ENCODE measurements at places on chromosomes 13 and 19.
A peak's percentile ranks its signal among the peaks of the same experiment; 100 is the strongest.

- no peak for DNase-seq
These were observed 1.8 kb downstream of the POSTN start for GRCh38 chr13:37596805-37597204.

DNA sequence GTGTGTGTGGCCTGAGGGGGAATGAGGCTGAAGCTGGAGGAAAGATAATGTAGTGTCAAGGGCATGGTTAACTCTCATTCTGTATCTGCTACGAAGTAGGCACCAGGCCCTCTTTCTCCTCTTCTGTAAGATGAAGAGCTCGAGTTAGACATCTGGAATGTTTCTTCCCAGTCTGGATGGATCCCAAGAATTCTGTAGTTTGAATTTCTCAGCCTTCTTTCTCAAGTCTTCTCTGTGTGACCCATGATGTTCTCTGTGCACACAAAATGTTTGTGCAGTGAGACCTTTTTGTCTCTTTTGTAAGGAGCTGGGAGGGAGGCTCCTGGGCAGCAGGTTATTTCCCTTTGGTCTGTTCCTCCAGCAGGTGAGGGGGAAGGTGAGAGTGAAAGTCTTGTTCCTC is 13.7 kb downstream of the FGF9 start:
- no peak for DNase-seq

DNA sequence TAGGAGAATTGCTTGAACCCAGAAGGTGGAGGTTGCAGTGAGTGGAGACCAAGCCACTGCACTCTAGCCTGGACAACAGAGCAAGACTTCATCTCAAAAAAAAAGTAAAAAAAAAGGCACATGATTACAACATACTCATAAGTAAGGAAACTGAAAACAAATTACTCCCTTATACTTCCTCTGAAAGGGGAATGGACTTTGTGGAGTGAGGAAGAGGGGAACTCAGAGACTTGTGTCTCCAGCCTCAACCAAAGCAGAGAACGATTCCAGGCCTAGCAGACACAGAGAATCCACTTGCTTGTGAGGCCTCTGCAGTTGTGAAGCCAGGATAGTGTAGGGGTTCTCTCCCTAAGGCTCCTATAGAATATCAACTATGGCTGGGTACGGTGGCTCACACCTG is 4.3 kb upstream of the LATS2 start:
- DNase-seq: no peak

DNA sequence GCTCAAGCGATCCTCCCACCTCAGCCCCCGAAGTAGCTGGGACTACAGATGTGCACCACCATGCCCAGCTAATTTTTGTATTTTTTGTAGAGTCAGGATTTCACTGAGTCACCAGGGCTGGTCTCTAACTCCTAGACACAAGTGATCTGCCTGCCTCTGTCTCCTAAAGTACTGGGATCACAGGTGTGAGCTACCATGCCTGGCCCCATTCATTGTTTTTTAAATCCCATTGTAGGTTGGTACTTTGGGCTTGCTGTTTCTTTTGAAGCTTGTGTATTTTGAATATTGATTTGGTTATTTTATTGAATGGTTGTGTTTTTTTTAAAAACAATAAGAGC is 26.7 kb downstream of the ZMYM2 start:
- DNase-seq: no peak

GRCh38 chr13:89695343-89696257 is 1651.9 kb upstream of the MIR17HG start:
- peak; percentile 19 for DNase-seq

DNA sequence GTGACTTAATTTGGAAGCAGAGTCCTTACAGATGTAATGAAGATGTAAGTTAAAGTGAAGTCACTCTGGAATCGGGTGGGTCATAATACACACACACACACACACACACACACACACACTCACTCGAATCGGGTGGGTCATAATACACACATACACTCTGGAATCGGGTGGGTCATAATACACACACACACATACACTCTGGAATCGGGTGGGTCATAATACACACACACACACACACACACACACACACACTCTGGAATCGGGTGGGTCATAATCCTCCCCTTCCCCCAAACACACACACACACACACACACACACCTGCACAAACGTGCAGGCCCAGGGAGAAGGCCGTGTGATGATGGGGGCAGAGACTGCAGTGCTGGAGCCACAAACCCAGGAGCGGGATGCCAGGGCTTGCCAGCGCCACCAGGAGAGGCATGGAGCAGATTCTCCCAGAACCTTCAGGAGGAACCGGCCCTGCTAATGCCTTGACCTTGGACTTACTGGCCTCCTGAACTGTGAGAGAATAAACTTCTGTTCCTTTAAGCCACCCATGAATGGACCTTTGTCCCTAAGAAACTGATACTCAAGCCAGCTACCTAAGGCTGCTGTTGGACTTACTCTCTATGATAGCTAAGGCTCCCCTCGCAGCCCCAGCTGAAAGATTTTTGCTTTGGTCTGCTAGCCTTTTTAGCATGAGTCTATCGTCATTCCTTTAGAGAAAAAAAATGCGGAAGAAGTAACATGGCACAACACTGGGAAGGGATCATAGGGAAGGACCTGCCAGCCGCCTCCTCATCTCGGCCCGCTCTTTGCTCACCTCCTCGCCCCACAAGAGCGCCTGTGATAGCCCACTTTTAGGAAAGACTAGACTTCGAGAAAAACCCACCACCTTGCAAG is 136.2 kb upstream of the RNF113B start:
- no peak for DNase-seq

DNA sequence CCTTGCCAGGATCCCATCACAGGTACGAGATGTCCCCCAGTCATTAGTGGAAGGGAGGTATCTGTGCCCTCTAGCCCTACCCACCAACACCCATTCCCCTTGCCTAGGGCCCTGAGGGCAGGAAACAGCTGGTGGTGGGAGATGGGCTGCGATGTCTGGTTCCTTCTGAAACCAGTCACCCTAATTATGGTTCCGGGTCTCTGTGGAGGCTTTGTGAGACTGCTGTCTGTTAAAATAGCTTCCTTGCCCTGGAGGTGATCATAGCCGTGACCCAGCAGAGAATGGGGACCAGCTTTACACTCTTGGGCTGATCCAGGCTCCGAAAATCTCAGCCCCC is 5.5 kb downstream of the ALDH16A1 start:
- DNase-seq: no peak

DNA sequence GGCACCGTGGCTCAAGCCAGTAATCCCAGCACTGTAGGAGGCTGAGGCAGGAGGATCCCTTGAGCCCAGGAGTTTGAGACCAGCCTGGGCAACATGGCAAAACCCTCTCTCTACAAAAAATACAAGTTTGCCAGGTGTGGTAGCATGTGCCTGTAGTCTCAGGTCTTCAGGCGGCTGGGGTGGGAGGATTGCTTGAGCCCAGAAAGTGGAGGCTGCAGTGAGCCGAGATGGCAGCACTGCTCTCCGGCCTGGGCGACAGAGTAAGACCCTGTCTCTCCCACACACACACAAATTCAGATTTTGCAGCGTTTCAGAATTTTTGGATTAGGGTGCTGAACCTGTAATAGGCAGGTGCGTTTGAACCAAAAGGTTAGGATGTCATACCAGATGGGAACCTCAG is 2.2 kb downstream of the RPS11 start:
- no peak for DNase-seq

DNA sequence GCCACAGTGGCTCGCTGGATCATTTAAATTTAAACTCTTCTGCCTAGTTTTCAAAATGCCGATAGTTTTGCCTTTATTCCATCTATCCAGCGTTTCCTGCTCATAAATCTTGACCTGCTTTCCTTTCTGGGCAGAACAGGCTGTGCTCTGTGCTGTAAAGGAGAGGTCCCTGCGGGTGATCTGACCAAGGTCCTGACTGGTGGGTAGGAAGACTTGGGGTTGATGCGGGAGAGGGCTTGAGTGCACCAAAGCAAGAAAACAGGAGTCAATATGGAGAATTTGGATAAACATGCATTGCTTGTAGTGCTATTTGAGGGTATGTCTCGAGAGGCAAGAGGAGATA is 533.6 kb downstream of the MYO16 start:
- no peak for DNase-seq

DNA sequence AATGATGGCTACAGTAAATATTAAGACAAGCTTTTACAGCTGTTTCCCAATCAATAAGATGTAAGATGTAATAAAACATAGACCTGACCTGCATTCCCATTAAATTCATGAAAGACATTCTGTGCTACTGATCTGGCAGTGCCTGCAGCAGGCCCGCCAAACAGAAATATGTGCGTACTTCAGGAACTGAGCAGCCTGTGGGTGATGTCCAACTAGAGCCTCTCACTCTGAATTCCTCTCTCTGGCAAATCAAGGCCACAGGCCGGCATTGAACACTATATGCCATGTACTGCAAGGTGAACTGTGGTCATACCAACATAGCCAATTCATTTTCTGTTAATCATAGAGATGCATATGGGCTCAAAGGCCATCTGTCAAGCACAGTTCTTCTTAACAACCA is 17.8 kb downstream of the SHISA2 start:
- DNase-seq: no peak

- DNase-seq: no peak
These were observed 10.4 kb downstream of the GP6 start for GRCh38 chr19:55027472-55028337.

- no peak for DNase-seq
These were observed 7.9 kb upstream of the DENND1C start for GRCh38 chr19:6489278-6490061.

DNA sequence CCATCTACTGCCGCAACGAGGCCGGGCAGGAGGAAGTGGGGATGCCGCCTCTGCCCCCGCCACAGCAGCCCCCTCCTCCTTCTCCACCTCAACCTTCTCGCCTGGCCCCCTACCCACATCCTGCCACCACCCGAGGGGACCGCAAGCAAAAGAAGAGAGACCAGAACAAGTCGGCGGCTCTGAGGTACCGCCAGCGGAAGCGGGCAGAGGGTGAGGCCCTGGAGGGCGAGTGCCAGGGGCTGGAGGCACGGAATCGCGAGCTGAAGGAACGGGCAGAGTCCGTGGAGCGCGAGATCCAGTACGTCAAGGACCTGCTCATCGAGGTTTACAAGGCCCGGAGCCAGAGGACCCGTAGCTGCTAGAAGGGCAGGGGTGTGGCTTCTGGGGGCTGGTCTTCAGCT is 3.4 kb upstream of the NUP62 start:
- DNase-seq: no peak

- no peak for DNase-seq
These were observed 69.2 kb upstream of the KCTD15 start for GRCh38 chr19:33727331-33727998.

GRCh38 chr13:102879793-102880499 is 34.1 kb downstream of the ERCC5 start:
- no peak for DNase-seq

- peak; percentile 52 for DNase-seq
These were observed 6.5 kb upstream of the HSD17B14 start for GRCh38 chr19:48842789-48843162.

DNA sequence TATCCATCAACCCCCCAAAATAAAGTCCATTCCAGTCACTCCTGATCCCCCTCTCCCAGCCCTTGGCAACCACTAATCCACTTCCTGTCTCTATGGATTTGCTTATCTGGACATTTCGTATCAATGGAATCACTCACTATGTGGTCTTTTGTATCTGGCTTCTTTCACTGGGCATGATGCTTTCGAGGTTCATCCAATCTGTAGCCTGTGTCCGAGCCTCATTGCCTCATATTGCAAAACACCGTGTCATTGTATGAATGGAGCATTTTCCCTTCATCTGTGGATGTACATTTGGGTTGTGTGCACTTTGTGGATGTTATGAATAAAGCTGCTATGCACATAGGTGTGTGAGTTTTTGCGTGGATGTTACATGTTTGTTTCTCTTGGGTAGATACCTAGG is 1.4 kb upstream of the FZR1 start:
- DNase-seq: no peak

- DNase-seq: peak; percentile 15
These were observed 187.9 kb downstream of the USP12 start for GRCh38 chr13:26983543-26984320.

GRCh38 chr13:93715866-93716265 is 489.3 kb downstream of the GPC6 start:
- DNase-seq: no peak

DNA sequence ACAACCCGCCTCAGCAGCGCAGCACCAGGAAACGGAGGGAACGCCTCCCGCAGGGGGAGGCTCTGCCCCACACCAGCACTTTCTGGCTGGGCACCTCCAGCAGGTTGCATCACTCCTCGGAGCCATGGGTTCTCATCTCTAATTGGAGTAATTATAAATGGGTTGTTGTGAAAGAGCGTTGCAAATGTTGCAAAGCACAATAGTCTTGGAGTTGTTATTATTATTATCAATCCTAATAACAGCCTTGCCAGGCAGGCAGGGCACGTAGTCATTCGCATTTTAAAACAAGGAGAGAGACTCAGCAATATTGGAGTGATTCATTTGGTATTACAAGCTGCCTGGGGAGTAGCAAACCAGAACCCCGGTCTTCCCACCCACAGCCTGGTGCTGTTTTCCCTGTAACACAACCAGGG is 108.6 kb upstream of the GJB6 start:
- DNase-seq: peak; percentile 33

GRCh38 chr13:27635266-27635665 is 13.6 kb downstream of the POLR1D start:
- no peak for DNase-seq

- peak; percentile 80 for DNase-seq
These were observed 671.0 kb downstream of the SLITRK1 start for GRCh38 chr13:83211301-83211700.

DNA sequence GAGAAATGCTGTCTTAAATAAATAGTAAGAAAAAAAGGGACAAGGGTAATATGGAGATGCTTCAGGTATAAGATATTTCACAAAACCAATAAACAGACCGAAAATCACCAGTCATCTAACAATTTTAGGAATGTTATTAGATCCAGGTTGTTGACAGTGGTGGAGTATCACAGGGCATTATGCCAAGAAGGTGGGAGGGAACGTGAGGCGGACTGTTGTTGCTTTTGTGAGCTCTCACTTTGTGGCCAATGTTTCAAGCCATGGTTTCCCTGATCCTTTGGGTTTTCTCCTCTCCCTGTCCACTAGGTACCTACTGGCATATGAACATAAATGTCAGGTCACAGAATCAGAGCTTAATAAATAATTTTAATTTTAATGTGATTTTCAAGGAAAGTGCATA is 790.3 kb upstream of the SLITRK1 start:
- no peak for DNase-seq

- DNase-seq: no peak
These were observed 7.4 kb downstream of the TGDS start for GRCh38 chr13:94588541-94588940.

- no peak for DNase-seq
These were observed 895 bp downstream of the B3GNT8 start for GRCh38 chr19:41426116-41426841.

- DNase-seq: no peak
These were observed 7.4 kb downstream of the CCDC122 start for GRCh38 chr13:43872181-43872580.

- no peak for DNase-seq
These were observed 841 bp upstream of the ZC3H13 start for GRCh38 chr13:46053162-46054012.

- DNase-seq: peak; percentile 84
These were observed 14.1 kb upstream of the PRKD2 start for GRCh38 chr19:46731007-46731501.

- DNase-seq: no peak
These were observed 35.2 kb upstream of the WDFY2 start for GRCh38 chr13:51549050-51549449.

Data from fibroblast of skin of right biceps (primary cell).